ENCODE measurements at places on chromosomes 7 and 10.

DNA sequence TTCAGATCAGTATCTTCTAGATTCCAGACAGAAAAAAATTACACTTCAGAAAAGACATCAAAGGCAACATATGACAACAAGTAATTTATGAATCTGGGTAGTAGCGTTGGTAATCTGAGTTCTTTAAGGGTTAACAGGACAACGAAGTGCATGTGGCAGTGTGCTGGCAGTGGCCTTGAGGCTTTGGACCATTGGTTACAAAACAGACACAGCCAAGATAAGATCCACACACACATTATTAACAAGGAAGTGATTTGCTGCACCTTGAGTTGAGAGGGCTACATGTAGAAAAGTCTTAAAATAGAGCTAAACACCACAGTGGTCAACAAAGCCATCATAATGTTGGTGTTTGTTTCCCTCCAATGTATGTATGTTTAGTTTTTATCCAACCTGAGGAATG is 40.6 kb downstream of the AKR1D1 start:
- DNase-seq: no peak

GRCh38 chr10:32937911-32938424 is 20.1 kb downstream of the ITGB1 start:
- no peak for DNase-seq

GRCh38 chr7:27262121-27262520 is 19.5 kb downstream of the EVX1 start:
- DNase-seq: no peak

GRCh38 chr7:78746301-78746700 is 707.2 kb downstream of the MAGI2 start:
- no peak for DNase-seq

DNA sequence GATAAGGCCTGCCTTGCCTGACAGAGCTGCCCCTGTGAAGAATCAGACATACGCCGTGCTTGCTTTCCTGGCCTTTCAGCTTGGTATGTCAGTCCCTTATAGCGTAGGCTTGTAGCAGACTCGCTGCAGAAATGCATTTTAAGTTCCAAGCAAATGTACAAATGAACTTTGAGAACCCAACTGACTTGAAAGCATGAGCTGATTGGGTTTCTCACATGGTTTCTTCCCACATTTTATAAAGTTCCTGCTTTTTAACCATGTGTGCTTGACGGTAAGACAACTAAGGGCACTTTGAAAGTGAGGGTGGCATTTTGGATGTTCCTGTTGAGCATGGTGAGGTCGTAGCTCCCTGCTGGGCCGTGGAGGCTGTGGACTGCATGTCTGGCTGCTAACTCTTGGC is 62.6 kb downstream of the CCNY start:
- no peak for DNase-seq

DNA sequence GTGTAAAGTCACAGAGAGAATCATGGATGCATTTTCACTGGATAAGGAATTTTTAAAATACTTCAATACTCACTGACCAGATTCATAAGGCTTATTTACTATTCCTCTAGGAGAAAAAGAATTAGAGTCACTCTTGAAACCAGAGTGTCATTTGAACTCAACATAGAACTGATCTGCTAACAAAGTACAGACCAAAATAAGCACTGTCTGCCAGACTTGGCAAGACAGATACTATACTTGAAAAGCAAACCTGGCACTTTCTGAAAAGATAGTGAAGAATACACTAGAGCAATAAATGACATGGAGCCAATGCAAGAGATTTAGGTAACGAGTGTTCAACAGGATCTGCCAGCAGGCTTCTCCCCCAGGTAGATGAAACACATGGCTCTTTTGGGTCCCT is 215.3 kb downstream of the CHCHD3 start:
- DNase-seq: no peak

- DNase-seq: no peak
Measured at GRCh38 chr10:2026936-2027335, 289.6 kb upstream of the ADARB2 start.

DNA sequence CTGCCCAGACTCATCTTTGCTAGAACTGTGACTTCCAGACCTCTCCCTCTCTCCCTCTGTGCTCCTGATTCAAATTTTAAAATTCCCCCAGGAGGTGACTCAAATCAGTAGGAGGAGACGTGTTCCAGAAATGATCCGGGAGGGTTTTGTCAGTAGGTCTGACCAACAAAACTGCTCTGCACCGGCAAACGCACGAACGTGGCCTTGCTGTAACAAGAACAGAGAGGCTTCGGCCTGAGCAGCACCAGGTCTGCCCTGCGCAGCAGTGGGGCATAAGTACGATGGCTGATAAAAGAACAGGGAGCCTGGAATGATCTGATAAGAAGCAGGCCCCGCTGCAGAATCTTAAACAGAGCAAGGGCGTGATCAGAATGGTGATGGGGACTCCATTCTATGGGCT is 152.7 kb upstream of the AUTS2 start:
- DNase-seq: no peak

- no peak for DNase-seq
Measured at GRCh38 chr10:52334595-52334994, 20.5 kb downstream of the DKK1 start.

DNA sequence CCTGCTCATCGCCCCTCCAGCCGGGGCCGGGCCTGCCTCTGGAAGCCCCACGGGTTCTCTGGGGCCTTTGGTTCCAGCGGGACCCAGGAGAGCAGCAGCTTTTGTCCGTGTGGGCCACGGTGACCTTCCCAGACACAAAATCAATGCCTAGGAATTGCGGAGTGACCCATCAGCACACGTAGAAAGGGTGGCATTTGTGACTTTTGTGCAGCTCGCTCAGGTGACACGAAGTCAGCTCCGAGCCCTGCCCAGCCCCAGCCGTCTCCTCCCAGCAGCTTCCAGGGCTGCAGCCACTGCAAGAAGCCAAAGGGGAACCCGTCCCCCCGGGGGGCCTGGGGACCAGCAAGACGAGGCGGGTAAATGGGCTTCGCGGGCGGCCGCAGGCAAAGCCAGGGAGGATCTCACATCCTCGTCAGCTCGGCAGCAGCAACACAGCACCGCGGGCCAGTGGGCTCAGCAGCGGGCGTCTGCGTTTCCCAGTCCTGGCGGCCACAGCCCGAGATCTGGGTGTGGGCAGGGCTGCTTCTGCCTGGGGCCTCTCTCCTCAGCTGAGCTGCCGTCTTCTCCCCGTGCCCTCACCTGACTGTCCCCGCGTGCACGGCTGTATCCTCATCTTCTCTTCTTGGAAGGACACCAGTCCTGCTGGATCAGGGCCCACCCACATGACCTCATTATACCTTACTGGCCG is 88.5 kb downstream of the PAXIP1 start:
- DNase-seq: no peak

- no peak for DNase-seq
Measured at GRCh38 chr7:13057462-13058200, 370.2 kb downstream of the ARL4A start.

DNA sequence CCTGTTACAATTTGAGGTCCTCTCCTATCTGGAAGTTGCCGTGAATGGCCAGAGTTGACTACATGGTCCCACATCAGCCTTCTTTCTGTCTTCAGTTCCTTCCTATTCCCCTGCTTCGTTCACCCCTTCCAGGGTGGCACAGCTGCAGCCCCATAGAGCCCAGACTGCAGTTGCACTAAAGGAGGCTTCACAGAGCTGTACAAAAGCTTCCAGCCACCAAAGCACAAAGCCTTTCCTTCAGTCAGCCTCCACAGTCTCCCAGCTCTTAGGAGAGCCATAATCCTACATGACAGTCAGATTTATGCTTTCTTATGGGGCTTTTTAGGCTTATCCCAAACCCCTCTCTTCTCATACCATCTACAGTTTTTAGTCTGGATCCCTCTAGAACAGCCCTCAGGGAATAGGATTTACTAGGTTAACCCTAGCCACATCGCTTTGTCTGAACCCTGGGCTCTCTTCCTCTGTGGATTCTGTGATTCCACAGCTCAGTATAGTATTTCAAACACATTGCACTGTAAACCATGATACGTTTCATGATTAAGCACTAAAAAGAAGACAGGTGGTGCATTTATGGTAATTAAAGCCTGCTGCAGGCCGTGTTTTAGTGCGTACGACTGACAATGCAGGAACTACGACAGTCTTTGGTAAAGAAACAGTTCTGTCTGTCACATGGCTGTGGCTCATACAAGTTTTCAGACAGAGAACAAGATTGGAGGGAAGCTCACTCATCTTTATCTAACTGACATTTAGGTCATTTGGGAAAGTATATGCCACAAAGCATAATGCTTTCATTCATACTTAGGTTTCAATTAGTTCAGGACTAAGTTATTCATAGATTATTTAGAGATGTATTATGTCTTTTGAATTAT is 208.3 kb upstream of the KMT2E start:
- DNase-seq: no peak

DNA sequence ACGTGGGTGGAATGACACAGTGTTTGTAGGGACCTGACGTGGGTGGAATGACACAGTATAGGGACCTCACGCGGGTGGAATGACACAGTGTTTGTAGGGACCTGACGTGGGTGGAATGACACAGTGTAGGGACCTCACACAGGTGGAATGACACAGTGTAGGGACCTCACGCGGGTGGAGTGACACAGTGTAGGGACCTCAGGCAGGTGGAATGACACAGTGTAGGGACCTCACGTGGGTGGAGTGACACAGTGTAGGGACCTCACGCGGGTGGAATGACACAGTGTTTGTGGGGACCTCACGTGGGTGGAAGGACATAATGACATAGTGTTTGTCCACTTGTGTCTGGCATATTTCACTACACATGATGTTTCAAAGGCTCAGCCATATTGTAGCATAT is 19.3 kb downstream of the PPP2R2D start:
- DNase-seq: no peak

GRCh38 chr7:2820508-2820934 is 23.6 kb downstream of the GNA12 start:
- DNase-seq: no peak

DNA sequence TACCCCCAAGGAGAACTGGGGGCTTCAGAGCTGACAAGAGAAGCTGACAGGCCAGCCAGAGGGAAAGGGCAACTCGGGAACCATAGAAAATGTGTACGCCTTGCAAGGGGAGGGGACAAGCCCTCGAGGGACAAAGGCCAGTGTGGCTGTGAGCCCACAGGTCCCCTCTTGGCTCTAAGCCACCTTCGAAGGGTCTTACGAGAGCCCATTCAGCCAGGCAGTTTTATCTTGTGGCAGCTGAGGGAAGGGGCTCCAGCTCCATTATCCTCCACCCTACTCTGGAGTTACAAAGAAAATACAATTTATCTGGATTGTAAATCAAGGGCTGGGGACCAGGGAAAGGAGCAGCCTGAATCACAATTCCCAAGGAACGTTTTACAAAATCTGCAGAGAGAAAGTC is 159.5 kb upstream of the ZMIZ1 start:
- no peak for DNase-seq

DNA sequence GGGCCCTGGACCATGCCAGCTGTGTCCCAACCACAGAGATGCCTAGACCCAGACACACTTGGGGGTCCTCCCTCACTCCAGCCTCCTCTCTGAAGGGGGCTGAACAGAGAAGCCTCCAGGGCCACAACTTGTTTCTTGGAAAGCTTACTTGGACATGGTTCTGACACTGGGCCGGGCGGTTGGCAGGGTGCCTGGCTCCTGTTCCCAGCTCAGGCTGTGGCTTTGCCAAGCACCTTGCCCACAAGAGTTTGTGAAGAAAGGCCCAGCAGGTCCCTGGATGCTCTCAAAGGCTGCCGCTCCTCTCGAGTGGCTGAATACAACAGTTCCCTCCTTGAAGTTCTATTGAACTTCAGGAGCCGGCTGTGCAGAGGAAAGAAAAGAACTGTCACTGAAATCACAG is 181.6 kb downstream of the PTPN20 start:
- no peak for DNase-seq

- DNase-seq: no peak
Measured at GRCh38 chr10:125113691-125114371, 46.5 kb downstream of the CTBP2 start.

GRCh38 chr7:150940431-150941102 is 37.6 kb downstream of the KCNH2 start:
- no peak for DNase-seq

Measured in stimulated activated CD8-positive, alpha-beta memory T cell treated with anti-CD3 and anti-CD28 coated beads, Interleukin-4, amount 100 ng/mL, for 24 hours (primary cell).